ENCODE measurements at places on chromosomes 12 and 14. TPM values are rescaled to one million over a fixed set of nuclear protein-coding genes. Genes with fewer than 3 reads are reported as not detected.

Gene TAS2R19
- 6.0 TPM for total RNA-seq

GRCh38 chr12:130603396-130603965 is 112.6 kb downstream of the RIMBP2 start:
- no peak for DNase-seq

Gene GALNT9
- 2.5 TPM for total RNA-seq

DNA sequence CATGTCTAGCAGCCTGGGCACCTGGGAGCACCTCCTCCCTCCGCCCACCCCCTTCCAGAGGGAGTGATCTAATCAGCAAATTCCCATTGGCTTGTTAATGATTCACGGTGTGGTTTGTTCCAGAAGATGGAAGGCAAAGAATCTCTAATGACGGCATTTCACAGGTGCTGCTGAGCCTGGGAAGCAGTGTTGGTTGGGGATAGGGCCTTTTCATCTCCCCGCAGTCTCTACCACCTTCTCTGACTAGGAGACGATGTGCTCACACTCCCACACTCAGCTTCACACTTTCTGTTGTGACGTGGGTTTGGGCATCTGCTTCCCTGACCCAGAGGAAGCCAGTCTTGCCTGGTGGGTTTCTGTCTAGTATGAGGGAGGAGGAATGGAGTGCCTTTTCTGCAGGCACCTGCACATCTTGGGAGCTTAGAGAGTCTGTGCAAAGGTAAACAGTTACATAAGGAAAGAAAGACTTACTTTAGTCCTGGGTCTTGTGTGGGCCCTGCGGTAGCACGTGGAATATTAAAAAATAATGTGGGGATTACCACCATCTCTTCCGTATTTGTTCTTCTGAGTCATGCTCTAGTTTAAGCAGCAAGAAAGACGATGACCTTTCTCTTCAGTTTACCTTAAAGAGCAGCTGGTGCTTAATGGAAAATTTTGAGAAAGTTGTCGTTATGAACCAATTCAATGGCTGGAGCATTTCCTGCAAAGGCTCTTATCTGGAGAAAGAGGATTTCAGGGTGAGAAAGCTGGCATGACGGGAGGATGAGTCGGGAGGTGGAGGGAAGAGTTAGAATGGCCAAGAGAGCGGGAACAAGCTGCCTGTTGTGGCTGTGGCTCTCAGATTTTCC is 70.6 kb upstream of the ARHGAP5 start:
- DNase-seq = no peak

GRCh38 chr14:83058068-83058467 is 1524.4 kb upstream of the SEL1L start:
- DNase-seq = no peak

Gene SPIC
- total RNA-seq = not detected

Gene TXNDC16
- total RNA-seq = 13.6 TPM

GRCh38 chr12:14384783-14385638 is 19.5 kb downstream of the ATF7IP start:
- peak; percentile 82 for DNase-seq

DNA sequence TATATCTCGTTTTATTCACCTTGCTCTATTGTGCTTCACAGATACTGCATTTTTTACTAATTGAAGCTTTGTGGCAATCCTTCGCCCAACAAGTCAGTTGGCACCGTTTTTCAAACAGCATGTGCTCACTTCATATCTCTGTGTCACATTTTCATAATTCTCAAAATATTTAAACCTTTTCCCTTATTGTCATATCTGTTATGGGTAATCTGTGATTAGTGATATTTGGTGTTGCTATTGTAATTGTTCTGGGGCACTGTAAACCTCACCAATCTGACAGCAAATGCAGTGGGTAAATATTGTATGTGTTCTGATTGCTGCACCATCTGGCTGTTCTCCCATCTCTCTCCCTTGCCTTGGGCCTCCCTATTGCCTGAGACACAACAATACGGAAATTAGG is 191.3 kb downstream of the BTG1 start:
- no peak for DNase-seq

DNA sequence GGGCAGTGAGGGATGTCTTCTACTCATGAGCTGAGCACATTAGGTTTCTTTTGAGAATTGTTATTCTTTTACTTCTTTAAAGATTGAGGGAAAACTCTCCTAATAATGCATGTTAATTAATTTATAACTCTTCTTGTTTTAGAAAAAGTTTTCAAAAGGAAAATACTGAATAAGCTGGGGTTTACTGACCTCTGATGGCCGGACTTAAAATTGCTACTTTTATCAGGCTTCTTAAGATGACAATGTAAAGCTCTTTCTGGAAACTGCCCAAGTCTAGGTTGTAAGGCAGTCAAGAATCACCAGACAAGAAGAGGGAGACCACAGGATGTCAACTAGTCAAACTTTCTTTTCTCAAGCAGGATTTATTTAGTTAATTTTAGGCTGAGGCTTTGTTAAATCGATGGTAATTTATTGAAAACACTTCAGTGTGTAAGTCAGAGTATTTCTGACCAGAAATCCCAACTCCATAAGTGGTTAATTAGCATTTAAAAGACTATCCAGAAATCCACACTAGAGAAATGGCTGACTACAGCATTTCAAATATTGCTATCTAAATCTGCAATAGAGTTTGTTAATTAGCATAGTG is 82.1 kb downstream of the AVPR1A start:
- DNase-seq = peak; percentile 77

Gene VRTN
- total RNA-seq = 143 TPM

DNA sequence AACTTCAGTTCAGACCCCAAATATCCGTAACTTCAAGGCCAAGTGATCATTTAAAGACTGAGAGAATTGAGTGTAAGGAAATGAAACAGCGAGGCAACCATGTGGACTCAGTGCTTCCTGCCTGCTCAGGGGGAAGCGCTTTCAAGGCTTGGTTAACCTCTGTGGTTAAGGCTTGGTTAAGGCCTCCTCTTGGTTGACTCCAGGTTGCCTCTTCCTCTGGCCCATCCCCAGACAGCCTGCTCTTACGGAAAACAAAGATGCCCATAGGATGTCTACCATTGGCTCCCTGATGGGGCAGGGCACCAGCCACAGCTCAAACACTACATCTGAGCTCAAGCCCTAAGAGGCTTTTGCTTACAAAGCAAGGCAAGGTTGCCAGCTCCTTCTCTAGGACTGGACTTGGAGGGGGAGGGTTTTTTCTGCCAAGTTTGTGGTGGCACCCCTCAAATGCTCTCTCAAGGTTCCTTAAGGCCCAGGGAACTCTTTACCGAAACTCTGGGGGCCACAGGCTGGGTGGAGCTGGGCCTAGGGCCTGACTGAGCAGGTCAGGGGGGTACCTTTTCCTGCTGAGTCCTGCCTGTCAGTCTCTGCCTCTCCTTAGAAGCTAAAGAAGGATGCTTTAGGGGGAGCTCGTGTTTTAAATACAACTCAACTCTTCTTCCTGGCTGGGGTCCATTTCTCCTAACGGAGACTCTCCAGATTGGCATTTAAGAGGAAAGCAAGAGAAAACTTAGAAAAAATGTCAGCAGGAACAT is 13.7 kb downstream of the COL2A1 start:
- no peak for DNase-seq

Gene L2HGDH
- 22.0 TPM for total RNA-seq

GRCh38 chr14:51661504-51661903 is 9.8 kb downstream of the FRMD6 start:
- no peak for DNase-seq

- DNase-seq = no peak
These were observed 160.6 kb upstream of the SYT1 start for GRCh38 chr12:78703820-78704525.

DNA sequence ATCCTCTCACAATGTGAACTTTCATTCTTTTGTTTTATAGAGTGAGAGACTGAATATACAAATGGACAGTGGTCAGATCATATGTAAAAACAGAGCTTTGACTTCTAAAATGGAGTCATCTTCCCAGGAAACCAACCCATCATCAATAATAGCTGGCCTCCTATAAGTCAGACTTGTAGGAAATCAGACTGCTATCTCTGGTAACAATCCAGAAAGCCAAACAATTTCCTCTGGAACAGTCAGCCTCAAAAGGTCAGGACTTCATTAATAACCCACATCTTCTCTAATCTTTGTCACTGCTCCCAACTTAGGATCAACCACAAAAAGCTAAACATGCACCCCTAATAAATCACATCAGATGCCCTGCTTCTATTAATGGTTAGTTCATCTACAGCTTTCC is 227.9 kb upstream of the G2E3 start:
- DNase-seq = no peak

GRCh38 chr12:62256408-62257096 is 3.7 kb upstream of the USP15 start:
- DNase-seq = no peak

GRCh38 chr14:91263329-91263728 is 18.8 kb upstream of the GPR68 start:
- DNase-seq = no peak

DNA sequence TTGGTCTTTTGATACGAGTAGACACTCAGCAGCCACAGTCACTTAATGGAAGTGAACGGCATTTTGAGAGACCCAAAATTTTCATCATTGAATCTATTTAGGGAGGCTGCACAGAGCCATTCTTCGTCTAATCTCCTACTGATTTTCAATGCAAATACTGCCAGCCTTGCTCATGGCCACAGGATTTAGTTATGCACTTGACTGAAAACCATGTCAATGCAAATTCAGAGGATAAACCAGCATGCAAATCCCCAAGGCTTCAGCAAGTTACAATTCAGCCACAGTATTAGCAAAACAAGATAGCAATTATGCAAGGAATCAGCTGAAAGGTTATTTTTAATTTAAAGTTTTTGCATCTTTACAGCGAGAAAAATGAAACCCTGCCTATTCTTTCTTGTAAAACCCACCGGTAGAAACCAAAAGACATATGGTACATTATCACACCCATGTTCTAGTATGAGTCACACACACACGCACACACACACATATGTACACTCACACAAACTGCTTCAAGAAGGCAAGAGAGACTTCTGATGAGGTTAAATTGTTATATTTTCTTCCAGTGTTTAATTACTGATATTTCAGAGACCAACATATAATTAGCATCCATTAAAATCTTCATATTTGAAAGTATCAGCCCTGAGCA is 985.3 kb upstream of the FLRT2 start:
- DNase-seq = no peak

- no peak for DNase-seq
These were observed 137.3 kb downstream of the FOXN3 start for GRCh38 chr14:89279649-89280232.

Gene LHX5
- not detected for total RNA-seq

DNA sequence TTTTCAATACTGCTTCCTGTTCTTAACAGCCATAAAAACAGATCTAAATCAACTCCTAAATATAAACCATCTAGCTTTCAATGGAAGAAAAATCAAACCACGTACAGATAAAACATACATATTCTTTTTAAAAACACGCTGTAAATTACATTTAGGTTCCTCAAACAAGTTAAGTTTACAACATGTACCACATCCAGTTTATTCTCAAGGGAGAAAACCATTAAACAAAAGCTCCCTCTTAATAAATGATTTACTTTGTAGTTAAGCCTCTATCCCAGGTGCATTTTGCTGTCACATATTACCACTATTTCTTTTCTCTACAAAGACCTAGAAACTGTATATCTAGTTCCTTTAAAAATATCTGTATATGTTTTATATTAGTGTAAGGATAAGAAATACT is 3.1 kb downstream of the NUMB start:
- DNase-seq = no peak

DNA sequence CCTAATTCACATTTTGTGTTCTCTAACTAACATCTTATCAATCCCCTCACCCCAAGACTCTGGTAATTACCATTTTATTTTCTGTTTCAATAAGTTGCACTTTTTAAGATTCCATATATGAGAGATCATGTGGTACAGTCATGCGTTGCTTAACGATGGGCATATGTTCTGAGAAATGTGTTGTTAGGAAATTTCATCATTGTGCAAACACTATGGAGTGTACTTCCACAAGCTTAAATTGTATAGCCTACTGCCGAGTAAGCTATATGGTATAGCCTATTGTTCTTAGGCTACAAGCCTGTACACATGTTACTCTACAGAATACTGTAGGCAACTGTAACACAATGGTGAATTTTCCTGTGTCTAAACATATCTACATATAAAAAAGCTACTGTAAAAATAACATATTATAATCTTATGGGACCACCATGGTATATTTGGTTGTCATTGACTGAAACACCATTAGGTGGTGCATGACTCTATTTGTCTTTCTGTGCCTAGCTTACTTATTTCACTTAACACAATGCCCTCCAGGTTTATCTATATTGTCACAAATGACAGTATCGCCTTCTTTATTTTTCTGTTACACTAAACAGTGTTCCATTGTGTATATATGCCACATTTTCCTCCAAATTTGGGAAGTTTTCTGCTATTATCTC is 473.4 kb upstream of the LMO3 start:
- peak; percentile 19 for DNase-seq

Gene TC2N
- total RNA-seq = 42.1 TPM

DNA sequence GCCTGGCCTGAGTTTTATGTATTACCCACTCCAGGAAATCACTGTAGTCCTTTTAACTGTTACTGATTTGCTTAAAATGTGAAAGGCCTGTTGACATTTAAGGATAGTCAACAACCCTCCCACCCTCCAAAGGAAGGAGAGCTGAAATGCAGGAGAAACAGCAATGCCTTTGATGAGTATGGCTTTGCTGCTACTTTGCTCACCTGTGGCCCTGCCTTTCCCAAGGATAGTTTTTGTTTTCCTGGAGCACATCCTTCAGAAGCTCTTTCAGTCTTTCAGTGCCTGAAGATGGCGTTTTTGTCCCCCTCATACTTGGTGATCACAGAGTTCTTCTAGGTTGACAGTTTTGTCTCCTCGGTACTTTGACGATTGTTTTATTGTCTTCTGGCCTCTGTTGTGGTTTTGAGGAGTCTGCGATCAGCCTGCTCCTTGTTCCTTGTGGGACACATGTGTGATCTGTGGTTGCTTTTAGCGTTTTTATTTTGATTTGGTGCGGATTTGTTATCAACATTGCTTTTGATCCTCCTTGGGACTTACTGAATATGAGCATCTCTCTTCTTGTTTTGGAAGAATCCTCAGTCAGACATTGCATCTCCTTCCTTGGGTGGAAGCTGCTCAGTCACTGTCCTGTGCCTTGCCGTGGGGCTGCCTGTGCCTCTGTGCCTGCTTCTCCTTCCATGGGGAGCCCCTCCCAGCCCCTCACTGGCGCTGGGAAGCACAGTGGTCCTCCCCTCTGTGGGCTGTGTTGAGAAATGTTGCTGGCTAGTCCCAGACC is 17.2 kb downstream of the PACS2 start:
- no peak for DNase-seq

GRCh38 chr14:99038431-99038820 is 233.6 kb downstream of the BCL11B start:
- no peak for DNase-seq

Gene IFT43
- total RNA-seq = 21.5 TPM

DNA sequence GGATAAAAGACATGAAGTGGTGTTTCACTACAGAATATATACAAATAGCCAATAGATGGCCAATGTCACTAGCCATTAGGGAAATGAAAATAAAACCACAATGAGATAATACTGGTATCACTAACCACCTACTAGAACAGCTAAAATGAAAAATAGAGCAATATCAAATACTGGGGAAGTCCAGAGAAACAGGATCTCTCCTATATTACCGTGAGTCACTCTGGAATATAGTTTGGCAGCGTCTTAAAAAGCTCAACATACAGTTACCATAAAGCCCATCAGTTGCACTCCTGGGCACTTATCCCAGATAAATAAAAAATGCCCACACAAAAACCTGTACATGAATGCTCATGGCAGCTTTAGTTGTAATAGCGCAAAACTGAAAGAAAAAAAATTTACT is 101.7 kb downstream of the TMTC1 start:
- no peak for DNase-seq

Gene KLHL33
- total RNA-seq = 0.35 TPM

GRCh38 chr14:105161309-105161708 is 7.3 kb downstream of the JAG2 start:
- DNase-seq = no peak

GRCh38 chr12:26396402-26396801 is 201.0 kb downstream of the SSPN start:
- no peak for DNase-seq
